ELR (cell line): ENCODE measurements at places on chromosomes 5 and 9.

GRCh38 chr9:88535226-88536022, 446 bp downstream of the NXNL2 start:
- peak; percentile 27 for DNase-seq

GRCh38 chr9:122128007-122128968, 31.3 kb downstream of the NDUFA8 start:
- no peak for DNase-seq

DNA sequence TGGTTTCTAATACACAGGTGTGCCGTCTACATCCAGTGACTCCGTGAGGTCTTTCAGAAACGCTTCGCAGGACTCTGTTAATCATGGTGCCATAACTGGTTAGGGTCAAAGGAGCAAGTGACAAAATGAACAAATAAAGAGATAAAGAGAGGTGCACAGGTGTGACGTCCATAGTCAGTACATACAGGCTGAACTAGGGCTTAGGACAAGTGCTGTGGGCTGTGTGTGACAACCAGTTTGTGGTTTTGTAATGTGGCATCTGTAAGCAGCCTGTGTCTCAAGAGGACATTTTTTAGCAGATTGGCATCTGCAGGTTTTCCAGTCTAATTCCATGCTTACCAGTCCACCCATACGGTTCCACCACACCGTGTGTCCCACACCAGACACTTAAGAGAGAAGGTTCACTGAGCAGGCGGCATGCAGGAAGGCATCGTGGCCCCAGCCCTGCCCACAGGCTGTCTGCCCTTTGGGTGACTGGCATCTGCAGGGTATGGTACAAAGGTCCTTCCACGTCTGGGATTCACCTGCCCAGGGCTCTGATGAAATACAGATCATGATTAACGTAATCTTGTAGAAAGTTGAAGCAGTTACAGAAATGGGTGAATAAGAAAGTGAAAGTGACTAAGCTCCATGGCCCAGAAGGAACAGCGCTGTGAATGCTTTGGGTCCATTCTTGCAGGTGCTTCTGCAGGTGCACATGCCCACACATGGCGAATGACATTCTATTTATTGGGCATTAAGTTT, 26.9 kb downstream of the SRD5A1 start:
- DNase-seq, result no peak

GRCh38 chr5:132909702-132910101, 36.2 kb downstream of the LEAP2 start:
- DNase-seq, result no peak

DNA sequence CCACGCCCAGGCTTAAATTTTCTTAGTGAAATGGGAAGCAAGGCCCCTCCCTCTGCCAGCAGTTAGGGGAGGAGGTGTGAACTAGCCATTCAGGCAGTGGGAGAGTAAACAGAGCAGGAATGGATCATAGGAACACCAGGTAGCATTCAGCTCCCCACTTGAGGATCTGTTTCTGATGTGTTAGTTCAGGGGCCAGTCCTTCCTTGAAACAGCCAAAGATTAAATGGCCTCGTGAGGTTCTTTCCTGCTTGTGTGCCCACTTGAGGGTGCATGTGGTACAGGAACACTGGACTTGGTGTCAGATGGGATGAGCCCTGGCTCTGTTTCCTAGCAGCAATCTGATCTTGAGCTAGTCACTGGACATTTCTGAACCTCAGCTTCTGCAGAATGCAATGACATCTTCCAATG, 21.2 kb downstream of the FAXDC2 start:
- no peak for DNase-seq

- peak; percentile 98 for DNase-seq
Observed at GRCh38 chr5:93236807-93237421, 344.1 kb downstream of the NR2F1-AS1 start.

- no peak for DNase-seq
Observed at GRCh38 chr5:96522635-96523355, 89.7 kb upstream of the PCSK1 start.

DNA sequence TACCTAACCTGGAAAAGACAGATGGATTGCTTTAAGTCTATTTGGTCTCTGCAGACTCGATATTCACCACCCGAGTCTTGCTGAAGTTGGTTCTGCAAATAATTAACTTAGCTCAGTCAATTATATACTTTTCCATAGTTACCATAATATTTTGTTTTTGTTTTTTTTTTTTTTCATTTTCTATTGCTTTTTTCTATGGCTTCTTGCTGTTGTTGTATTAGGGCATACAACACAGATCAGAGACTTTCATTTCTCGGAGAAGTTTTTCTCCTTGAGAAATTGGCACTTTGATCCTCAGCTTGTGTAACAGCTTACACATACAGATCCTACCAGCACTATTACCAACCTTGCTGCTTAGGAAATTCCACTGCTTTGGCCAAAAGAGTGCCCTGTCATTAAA, 88.0 kb downstream of the GPR21 start:
- no peak for DNase-seq

DNA sequence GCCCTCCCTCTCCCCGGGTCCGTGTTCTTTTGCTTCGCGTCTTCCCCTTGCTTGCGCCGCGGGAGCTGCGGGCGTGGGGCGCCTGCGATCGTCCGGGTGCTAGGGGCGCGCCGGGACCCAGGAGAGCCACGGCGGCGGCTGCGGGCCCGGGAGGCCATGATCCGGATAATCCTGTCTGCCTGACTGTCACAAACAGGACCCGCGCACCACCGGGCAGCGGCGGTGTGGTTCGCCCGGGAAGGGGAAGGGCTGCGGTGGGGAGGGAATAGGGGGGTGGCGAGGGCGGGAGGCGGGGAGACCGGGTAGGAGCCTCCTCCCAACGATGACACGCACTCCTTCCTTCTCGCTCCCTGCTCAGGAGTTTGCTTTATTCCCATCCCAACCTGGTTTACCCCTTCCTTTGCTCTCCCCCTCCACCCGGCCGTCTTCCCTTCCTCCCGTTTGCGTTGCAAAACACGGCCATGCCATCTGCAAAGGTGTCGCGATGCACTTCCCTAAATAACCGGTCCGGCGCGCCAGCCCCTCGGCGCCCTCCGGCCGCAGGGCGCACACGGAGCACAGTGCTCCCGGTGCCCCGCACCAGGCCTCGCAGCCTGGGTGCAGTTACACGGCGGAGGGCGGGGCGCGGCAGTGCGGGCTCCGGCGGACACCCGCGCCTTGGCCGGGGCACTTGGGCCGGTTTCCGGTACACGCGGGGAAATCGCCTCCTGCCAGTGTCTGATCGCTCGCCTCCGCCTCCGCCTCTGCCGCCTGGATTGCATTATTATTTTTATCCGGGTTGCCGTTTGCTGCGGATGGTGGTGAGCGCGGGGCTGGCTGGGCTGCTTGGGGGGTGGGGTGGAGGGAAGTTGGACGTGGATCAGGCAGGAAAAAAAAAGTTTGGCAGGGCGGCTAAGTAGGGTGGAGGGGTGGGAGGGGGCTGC, 1.5 kb downstream of the SMARCA2 start:
- peak; percentile 77 for DNase-seq

DNA sequence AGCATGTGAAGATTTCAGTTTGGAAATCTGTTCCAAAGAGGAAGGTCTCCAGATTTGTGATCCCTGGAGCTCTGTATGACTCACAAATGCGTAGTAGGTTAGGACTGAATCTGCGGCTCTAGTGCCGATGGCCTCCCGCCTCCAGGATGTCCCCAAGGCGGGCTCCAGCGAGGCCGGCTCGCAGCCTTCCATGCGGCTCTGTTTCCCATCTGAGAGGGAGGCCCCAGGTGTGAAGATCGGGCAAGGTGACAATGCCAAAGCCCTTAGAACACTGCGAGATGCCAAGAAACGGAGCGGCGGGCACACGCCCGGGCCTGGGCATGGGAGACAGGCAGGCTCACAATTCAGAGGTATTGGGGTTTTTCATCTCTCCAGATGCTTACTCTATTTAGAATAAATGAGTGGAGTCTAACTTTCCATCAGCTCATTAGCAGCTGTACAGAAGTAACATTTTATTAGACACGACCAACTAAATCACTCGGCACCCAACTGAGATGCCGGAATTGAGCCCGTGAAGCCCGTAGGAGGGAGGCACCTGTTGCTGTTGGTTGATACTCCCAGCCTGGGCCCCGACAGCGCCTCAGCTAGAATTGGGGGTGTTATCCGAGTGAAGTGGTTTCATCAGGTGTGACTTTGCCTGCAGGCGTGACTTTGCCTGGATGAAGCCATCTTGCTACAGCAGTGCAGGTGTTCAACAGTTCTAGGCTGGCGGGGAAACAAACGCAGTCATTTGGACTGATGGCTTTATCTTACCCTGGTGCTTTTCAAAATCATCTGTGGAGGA, 7.4 kb upstream of the MRPS2 start:
- no peak for DNase-seq

GRCh38 chr9:131691969-131692611, 47.8 kb downstream of the RAPGEF1 start:
- DNase-seq, result no peak

DNA sequence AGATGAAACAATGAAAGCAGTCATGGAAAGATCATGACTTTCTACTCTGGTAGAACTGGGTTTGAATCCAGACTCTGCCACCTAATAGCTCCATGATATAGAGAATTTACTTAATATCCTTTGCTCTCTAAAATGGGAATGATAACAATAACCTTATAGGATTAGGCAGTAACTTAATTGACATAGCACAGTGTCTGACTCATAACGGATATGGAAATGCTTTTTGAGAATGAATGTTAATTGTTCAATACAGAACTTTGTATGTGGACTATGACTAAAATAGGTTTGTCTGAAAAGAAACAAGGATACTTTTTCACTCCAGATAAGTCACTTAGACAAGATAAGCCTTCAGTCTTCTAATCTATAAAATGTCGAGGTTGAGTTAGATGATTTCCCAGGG, 330.7 kb downstream of the PTPRD start:
- no peak for DNase-seq

- peak; percentile 93 for DNase-seq
Observed at GRCh38 chr5:125277494-125278154, 531.2 kb upstream of the ZNF608 start.

- DNase-seq, result no peak
Observed at GRCh38 chr5:131615957-131616356, 19.1 kb downstream of the RAPGEF6 start.

DNA sequence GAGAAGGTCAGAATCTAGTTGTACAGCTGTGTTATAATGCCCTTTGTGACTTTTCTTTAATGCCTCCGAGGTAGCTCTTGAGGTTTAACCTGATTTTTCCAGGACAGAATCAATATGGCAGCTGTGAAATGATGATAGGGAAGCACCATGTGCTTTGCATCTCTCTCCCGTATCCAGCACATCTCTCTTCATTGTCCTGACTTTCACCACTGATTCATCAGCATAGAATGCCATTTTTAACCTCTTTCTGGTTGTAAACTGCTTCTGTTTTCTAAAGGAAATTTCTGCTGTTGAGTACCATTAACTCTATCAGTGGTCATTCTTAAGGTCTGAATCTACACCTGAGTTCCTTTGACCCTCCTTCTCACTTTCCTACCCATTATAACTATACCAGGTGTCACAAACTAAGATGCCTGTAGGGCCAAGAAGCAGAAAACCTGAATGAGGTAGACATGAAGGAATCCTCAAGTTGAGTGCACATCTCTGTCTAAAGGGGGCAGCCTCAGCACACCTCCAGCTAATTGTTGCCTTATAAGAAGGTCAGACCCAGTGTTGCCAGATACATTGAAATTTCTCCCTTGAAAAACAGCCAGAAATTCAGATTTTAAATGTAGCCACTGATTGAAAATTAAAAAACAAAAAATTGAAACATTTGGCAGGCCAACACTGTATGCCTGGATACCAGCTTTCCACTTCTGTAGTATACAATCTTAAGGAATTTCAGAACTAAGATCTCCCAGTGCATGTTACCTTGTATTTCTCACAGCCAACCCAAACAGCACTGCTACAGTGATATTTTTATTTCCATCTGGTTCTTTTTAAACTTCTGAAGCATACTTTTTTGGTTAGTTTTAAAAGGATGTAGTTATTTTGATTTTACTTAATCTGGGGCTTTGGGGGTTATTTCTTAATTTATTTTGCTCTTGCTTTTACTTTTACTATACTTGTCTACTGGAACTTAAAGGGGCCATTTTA, 35.8 kb upstream of the TLX3 start:
- DNase-seq, result peak; percentile 51

- DNase-seq, result peak; percentile 22
Observed at GRCh38 chr5:157747766-157748700, 4.5 kb downstream of the LSM11 start.
